Tibial nerve (tissue), 4 donors: ENCODE measurements at places on chromosomes 6 and 20.
A peak's percentile ranks its signal among the peaks of the same experiment; 100 is the strongest.

- no peak for DNase-seq
Measured at GRCh38 chr20:24962510-24962909, 13.4 kb downstream of the CST7 start.

DNA sequence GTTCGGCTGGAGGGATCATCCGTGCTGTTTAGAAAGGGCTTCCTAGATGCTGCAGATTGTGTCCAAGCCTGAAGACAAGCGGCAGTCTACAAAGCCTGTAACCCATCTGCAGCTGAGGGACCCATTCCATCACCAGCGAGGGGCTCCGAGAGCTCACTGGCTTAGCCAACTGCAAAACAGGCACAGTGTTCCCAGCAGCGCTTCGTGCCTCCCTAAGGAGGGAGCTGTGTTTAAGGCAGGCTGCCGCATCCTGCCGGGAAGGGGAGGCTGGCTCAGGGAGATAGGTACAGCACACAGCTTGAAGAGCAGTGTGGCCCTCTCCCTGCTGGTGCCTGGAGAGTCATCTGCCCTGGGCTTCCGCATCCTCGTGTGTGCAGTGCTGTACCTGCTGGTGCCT is 32.4 kb downstream of the DUSP22 start:
- peak; percentile 13 for DNase-seq

DNA sequence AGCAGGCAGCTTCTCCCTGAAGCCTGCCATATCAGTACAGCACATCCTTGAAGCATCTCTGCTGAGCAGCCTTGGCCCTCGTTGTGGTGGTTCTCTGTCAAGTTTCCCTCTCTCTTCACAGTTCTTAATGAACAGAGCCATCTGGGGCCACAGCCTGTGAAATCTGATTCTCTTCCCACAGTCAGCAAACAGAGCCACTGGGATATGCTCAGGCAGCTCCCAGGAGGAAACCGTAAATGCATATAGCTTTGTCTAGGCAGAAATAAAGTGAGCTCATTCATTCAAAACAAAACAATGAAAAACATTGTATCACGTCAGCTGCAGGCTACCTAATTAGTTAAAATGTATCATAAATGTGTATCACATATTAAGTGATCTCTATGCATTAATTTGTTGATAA is 80.3 kb downstream of the TBC1D7 start:
- no peak for DNase-seq

GRCh38 chr6:18577491-18577890 is 190.3 kb downstream of the RNF144B start:
- no peak for DNase-seq

- no peak for DNase-seq
Measured at GRCh38 chr20:32655903-32656512, 17.7 kb downstream of the C20orf203 start.

GRCh38 chr20:59004493-59004762 is 2.6 kb downstream of the CTSZ start:
- DNase-seq: peak; percentile 35

DNA sequence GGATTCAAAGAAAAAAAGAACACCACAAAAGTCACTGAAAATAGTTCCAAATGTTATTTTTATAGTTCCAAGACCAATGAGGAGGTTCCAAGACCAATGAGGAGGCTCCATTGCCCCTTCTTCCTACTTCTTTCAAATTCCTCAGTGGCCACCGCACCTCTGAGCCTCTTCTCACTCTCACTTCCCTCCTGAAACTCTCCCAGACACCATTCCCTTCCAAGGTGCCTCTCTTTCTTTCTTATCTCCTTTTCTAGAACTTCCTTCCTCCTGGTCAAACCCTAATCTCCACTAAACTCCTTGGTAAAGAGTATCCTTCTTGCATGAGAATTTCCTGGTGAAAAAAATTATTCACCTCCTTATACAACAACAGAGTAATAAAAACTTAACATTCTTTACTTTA is 20.4 kb upstream of the MCUR1 start:
- DNase-seq: no peak

GRCh38 chr6:73145690-73146089 is 79.6 kb downstream of the KHDC1L start:
- no peak for DNase-seq

DNA sequence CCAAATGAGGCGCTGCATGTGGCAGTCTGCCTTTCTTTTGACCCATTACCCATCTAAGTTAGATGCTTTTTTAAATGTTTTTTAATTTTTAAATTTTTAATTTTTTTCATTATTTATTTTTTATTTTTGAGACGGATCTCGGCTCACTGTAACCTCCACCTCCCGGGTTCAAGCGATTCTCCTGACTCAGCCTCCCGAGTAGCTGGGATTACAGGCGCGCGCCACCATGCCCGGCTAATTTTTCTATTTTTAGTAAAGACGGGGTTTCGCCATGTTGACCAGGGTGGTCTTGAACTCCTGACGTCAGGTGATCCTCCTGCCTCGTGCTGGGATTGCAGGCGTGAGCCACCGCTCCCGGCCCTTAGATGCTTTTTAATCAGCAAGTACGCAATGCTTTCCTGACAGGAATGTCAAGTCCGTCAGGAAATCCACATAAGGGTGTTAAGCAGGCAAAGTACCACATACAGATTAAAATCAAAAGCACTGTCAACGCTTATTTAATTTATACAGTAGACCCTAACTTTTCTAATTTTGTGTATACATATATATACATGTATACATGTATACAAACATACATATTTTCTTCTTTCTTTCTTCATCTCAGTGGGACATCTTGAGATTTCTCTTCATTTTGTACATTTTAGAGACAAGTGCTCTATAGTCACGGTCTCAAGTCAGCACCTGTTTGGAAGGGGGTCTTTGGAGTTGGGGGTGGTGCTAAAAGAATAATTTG is 995 bp upstream of the GSTA4 start:
- DNase-seq: no peak

DNA sequence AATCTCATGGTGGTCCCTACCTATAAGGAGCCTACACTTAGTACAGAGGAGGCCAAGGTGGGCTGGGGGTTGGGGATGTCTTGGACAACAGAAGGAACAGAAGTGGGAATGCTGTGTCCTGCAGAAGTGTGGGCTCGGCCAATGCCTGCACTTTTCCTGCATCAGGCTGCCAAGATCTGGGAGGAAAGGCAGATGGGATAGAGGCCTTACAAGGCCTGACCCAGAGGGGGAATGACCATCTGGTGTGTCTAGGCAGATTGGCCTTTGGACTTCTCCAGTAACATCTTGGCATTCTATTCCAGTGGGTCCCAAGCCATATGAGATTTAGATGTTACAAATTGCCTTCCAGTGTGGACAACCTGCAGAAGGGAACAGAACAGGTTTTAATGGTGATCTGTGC is 124.7 kb upstream of the GPR6 start:
- no peak for DNase-seq

- DNase-seq: peak; percentile 55
Measured at GRCh38 chr6:166361077-166361429, 18.7 kb upstream of the SFT2D1 start.
